ENCODE measurements at places on chromosomes 5 and 9.

DNA sequence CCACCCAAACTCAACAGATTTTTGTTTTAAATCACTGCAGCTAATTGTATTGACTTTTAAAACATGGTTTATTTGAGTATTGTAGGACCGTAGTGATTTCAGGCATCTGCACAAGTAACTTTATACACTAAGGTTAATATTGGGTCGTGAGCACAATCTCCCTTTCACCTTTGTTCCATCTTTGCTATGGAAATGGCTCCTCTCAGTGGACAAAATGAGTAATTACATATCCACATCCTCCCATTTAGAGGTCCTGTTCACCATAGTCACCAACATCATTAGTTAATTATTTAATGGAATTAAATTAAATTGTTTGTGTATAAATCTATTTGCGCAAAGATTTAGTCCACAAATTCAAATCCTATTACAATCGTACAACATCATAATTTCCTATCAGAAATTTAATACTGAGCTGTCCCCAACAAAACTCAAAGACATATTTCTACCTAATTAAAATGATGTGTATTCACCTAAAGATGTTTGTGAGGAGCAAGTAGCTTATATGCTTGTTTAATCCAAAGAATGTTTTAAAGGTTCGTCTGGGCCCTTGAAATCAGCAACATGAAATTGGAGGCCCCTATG, 173.0 kb upstream of the DAPK1 start:
- no peak for DNase-seq

GRCh38 chr5:61076626-61077025, 85.6 kb downstream of the SMIM15 start:
- DNase-seq = no peak

DNA sequence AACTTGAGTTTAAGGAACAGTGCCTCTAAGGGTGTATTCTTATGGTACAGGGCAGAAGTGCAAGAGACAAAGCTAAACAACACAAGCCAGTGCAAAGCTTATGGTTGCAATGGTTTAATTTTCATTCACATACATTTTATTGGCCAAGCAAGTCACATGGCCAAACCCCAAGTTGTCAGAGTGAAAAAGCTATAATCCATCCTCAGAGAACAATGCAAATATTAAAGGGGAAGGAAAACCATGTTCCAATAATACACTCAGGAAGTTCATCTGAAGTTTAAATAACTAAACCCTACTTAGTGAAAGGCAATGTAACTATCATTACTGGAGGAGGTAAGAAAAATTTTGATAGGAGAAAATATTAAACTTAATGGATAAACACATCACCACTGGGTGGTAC, 26.6 kb upstream of the TLR4 start:
- no peak for DNase-seq

DNA sequence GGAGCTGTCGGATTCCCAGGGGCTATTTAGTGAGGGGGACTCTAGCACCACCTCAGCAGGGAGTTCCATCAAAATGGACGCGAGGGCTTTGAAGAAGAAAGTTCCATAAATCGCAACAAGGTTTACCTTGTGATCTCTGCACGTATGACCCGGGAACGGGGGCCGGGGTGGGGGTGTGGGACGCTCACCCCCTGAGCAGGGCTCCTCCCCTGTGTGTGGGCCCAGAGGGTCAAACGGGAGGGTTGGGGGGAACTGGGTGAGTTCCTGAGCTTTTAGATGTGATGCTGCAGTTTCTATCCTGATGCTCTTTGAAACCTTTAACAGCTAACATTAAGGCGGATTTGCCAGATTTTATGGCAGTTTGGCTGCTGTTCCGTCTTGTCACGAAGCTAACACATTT, 18.9 kb upstream of the LRRC14B start:
- DNase-seq = no peak

DNA sequence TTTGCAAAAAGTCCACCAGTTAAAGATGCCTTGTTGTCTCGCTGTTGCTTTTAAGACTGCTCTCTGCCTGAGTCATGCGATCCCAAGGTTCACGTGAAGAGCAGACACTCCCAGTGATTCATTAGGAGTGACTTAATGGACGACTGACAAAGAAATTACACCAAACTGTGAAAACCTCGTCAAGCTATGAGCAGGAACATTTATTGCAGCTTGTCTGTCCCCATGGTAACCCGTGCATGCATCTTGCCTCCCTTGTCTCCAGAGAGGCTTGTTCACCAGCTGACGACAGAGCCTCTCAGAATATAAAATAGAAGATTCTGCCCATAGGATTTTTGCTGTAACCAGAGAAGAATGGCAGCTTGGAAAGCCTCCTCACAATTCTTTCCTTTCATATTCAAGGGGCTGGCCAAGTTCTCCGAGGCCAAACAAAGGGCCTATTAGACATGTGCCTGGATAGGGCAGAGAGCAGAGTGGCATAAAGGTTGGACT, 352.7 kb downstream of the SPOCK1 start:
- no peak for DNase-seq

DNA sequence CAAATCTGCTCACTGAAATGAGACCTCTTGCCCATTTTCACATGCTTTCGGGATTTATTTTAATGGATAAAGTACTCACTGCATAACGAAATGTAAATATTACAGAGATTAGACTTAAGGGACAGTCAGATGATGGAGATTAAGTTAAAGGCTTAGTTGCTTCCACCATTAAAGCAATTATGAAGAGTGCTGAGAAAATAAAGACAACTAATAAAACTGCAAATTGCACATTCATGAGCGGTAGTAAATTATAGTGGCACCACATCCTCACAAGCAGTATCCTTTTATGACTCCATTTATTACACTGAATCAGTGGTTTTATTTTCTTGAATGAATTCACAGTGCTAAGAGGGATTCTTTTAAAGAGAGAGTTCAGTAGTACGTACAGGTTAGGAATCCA, 76.2 kb upstream of the TMED7 start:
- DNase-seq = no peak

- no peak for DNase-seq
Observed at GRCh38 chr5:149782018-149782894, 52.1 kb downstream of the PPARGC1B start.

GRCh38 chr5:31889001-31889561, 250.2 kb downstream of the PDZD2 start:
- DNase-seq = no peak

DNA sequence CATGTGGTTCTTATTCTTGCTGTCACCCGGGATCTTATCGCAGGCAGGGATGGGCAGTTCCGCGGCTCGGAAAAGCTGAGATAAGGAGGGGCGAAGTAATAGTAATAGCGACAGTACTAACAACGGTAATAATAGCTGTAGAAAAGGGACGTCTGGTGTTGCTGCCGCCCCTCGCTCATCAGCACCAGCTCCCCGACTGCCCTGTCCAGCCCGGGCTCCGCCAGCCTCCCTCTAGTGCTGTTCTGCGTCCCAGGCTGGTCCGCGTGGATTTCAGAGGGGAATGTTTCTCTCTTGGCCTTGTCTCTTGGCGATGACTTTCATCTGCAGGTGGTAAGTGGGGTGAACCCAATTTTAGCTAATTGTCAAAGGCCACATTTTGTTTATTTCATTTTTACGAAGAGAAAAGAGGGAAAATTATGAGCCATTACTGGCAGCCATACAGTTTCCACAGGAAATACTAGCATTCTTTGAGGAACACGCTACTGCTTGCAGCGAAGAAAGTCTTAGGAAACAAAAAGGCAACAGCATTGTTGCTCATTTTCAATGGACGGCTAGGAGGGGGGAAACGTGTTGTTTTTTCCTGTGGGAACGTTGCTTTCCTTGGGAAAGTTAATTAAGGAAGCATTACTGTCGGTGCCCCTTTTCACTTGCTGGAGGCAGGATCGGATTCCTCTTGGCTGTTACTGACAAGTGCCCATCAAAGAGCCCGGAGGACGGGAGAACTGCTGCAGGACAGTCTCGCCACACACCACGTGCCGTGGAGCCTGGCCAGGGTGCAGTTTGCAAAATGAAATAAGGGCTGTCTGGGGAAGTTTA, 762 bp downstream of the SNCAIP start:
- no peak for DNase-seq

GRCh38 chr9:14768405-14769229, 46.1 kb upstream of the CER1 start:
- DNase-seq = no peak

DNA sequence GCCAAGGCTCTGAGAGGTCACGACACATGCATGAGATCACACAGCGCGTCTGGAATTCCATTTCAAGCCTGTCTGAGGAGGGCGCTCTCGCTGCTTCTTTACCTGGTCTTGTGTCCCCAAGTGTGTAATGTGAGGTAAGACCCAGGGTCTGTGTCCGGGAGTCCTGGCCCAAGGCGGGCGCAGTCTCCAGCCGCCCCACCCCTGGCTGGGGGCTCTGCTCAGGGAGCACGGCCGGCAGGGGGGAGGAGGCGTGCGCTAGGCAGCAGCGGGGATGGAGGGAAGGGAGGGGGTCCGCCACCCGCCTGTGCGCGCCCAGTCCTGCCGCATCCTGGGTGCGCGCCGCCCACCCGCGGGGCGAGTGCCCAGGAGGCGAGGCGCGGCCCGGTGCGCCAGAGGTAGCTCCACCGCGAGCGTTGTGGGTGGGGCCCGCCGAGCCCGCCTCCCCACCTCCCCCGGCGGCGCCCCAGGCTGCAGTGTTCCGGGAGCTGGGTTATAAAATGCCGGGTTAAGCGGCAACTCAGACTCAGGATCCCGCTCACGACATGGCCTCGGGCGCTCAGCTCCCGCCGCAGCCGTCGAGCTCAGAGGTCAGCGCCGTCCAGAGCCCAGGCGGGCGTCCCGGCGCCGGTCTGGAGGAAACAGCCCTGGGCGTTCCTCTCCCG, at the start of gene CCNI2:
CCNI2 (plus strand) TSS at position 473 of the 662 bp plus-strand sequence; CDS start at position 543, 70 bp downstream.
- DNase-seq = peak; percentile 37

DNA sequence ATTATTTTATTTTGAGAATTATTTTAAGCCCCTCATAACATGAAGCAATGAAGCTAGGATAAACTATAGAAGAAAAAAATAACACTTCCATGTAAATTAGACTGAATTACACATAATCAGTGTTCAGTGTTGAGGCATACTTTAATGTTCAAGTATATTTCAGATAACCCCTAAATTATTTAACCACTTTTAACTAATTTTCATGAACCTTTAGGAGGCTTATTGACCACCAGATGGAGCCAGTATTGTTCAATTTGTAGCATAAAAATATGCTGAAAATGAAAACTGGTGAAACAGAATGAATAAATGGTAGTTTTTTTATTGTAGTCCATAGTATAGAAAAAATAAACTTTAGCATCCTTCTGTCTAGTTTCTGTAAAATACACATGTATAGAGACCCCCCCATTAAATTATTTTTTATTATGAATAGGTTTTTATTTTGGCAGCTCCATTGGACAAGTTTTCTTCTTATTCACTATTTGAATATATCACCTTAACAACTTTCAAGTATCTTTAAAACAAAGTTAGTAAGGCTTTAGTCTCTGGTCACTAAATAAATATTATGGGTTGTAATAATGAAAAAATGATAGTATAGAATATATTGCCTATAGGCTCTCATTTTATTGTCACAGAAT, 190.1 kb downstream of the CWC27 start:
- DNase-seq = no peak

DNA sequence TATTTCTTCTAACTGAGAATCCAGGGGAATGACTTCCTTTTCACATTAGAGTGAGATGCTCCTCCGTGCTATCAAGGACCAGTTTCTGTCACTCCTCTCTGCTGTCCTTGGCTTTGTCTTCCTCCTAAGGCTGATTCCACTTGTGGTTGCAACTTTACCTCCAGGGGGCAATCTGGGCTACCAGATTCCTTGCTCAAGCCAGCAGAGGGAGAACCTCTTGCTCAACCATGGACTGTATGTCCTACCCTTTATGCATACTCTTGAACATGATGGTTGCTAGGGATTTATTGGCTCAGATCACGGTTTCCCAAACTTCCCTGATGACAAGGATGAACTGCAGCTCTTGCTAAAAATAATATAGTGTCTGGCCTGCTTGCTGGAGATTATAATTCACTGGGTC, 24.0 kb downstream of the NNT start:
- no peak for DNase-seq

- DNase-seq = no peak
Observed at GRCh38 chr5:13107537-13107936, 837.0 kb downstream of the DNAH5 start.

- no peak for DNase-seq
Observed at GRCh38 chr5:38994324-38994927, 79.8 kb downstream of the RICTOR start.

GRCh38 chr9:101705135-101705661, 33.2 kb downstream of the GRIN3A start:
- DNase-seq = no peak

DNA sequence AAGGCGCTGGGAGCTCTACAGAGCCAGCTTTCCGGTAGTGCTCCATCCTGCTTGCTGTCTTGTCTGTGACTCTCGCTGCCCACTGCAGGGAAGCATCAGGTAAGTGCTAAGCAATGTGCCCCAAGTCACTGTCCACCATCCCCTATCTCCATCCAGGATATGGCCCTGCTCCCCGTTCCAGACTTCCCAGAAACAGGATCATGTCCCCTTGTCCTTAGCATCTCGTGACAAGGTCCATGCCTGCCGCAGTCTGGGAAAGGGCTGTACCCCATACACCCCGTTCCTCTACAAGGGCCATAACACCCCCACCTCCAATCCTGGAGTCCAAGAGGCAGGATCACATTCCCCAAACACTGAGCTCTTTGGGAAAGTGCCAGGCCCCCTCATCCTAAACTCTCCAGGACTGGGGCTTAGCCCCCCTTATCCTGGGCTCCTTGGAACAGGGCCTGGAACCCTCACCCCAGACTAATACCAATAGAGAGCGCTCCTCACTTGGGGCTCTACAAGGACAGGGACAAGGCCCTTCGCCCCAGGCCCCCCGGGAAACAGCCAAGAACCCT, 566 bp downstream of the RPP25L start:
- no peak for DNase-seq

- no peak for DNase-seq
Observed at GRCh38 chr9:135952664-135953206, 8.4 kb downstream of the UBAC1 start.

DNA sequence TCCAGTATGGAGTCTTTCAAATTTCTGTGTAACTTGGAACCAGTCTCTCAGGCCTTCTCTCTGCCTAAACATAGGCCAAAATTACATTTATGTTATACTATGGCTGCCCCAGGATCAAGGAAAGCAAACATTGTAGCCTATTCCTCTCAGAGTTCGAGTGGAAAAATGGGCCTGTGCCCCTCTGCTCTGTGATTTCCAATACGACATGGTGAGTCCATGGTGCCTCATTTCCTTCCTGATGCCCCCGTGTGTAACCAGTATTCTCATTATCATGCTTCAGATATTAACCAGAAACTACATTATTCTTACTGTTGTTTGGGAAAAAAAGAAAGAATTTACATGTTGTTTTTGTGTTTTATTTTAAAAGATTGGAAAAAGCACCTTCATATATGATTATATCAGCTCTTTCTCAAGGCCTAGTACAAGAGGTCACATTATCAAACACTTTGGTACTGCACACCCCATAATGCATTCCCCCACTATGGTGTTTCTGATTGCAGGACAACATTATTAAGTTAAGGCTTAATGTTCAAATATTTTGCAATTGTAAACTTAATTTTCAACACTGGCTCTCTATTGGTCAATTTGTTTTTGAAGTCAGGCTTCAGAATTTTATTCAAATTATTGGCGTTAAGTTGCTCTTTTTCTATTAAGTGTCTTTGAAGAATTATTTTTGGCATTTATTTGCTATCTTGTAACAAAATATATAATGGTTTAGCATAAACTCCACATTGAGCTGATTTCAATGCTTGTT, 151.8 kb upstream of the SLC27A6 start:
- DNase-seq = no peak

Data from stimulated activated CD4-positive, alpha-beta T cell treated with anti-CD3 and anti-CD28 coated beads, Interleukin-1b, Interleukin-23, amount 100 ng/mL, for 1 hour (primary cell).